ENCODE measurements at places on chromosomes 16 and 17.

- no peak for DNase-seq
Measured at GRCh38 chr16:11410376-11411058, 65.3 kb downstream of the RMI2 start.

DNA sequence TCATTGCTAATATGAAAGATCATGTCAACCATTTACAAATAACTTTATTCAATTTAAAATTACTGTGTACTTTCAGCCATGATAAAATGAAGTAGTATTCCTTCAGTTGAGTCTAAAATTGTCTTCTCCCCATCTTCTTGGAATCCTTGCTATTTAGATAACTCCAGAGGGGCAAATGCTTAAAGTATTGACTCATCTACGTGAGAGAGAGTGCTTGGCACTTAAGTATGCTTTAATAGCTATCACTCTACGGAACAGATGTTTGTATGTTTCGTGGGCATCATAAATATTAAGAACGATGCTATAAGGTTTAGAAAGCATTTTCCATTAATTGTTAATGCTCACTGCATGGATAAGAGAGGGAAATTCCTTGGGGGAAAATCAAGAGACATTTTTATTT, 69.3 kb upstream of the MED13 start:
- DNase-seq = no peak

DNA sequence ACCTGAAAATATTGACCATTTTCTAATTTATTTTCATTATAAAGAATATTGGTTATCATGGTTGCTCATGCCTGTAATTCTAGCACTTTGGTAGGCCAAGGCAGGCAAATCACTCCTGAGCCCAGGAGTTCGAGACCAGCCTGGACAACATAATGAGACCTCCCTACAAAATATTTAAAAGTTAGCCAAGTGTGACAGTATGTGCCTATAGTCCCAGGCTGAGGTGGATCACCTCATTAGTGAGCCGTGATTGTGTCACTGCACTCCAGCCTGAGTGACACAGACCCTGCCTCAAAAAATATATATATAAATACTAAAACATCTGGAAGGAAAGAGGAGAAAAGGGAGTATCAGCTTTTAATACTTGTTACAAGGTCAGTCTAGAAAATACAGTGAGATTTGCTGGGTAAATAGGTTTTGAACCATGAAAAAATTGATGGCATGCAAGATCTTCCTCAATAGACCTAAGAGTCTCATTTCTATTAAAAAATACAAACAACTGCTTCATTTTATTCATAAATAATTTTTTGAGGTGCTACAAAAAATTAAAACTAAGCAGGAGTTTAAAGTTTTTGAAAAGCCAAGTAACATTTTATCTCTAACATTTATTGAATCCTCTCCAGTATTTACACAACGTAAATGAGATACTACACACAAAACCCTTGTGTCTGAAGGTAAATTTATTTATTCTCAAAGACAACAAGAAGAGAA, 47.7 kb downstream of the TUBD1 start:
- no peak for DNase-seq

- DNase-seq = no peak
Measured at GRCh38 chr16:745739-746138, 4.9 kb upstream of the CIAO3 start.

DNA sequence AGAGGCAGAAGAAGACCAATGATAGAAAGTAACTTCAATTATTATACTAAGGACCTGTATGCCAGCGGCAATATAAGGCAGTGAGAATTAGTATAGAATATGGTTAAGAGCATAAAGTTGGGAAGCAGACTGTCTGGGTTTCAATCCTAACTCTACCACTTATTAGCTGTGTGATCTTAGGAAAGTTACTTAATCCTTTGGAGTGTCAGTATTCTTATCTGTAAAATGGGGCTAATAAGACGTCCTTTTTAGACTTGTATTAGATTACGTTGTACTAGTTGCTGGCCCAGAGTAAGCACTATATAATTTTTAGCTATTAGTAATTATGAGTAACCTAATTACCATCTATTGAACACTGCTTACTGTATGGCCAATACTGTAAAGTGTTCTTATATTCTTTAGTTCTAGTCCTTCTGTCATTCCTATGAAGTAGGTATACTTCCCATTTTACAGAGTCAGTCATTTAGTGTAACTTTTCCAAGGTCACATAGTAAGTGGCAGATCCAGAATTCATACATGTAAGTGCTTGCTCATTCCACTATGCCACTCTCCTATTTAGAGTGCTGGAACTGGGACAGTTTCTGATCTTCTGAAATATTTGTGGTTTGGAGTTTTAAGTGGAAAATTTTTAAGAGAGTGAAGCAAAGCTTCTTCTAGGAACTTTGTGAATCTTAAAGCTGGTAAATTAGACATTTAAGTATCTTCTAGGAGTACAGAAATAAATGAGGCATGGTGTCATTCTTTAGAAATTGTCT, 22.5 kb downstream of the HEATR9 start:
- no peak for DNase-seq

DNA sequence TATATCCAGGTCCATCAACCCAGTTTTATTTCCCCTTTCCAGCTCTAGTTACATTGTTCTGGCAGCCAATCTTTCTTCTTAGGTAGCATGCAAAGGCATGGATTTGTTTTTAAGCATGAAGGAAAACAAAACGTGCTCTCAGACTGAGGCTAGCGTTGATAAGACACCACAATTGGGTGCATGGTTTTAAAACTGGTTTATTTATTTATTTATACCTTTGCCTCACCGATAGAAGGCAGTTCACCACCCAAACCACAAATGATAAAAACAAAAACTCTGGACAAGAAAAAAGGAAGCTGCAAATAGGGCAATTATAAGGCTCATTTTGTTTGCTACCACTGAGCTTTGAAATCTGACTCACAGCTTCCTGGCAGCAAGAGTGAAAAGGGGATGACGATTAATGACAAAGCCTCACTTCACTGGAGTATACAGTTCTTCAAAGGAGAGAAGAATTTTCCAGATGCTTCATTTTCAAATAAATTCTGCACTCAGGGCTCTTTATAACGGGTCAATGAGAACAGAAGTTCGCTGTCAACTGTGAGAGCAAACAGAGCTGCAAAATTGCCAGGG, 278.4 kb upstream of the IRX5 start:
- DNase-seq = no peak

DNA sequence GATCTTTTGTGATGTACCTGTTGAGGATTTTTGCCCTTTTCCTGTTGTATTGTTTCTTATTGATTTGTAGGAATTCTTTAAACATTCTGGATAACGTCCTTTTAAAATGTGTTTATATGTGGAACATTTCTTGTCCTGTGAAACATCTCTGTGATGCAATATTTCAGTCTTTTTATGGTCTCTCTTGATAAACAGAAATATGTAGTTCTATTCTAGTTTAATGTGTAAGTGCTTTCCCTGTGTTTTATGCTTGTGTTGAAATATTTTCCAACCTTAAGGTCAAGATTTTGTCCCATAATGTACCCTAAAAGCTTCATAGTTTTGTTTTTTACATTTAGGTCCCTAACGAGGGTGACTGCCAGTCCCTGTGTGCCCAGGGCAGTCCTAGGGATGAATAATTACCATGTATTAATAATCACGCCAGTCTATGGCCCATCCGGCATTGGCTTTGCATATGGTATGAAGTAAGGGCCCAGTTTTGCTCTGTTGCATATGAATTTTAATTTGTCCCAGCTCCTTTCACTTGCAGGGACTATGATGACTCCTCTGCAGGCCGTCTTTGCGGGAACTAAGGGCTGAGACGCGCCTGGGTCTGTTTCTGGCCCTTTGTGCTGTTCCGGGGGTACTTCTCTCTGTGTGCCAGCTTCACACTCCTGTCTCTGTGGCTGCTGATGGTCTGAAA, 44.2 kb downstream of the RPTOR start:
- DNase-seq = no peak

DNA sequence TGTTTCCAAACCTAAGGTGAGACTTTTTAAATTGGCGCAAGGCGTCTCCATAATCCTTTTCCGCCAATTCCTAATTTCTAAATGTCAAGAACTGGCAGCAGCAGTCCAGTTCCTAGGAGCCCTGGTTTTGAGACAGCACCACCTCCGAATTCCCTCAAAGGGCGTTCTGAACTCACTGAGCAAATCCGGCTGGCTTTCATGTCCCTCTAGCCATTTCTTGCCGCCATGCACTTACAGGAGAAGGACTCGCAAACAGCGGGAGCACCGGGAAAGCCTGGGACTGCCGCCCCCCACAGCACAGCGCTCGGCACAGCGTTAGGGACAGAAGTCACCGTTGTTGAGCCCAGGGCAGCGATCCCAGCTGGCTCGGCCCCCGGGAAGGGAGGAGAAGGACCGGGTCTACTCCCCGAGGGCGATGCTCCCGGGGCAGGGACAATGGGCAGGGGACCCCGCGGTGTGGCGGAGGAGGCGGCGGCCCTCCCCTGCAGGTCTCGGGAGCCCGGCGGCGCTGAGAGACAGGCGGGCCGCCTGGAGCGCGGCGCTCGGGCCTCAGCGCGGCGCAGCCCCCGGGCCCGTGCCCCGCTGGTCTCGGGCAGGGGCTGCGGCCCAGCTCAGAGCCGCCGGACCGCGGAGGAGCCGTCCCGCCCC, 545 bp downstream of the ARHGAP17 start:
- no peak for DNase-seq
